ENCODE measurements at places on chromosomes 2 and 18.

DNA sequence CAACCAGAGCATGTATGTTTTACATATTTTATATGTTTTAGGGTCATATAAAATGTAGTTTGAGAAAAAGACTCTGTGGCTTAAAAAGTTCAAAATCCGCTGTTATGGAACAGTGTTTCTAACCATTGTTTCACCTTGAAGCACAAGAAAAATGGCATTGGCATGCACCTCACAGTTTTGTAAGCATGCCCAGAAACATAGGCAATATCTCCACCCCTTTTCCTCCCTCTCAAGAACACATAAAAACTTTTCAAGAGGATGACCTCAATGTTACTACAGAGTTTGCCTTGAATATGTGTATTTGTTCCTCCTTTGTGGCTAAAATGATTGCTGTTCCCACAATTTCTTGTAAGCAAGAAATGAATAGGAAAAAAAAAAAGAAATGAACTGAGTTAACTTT, 29.3 kb upstream of the SLC40A1 start:
- DNase-seq = no peak

DNA sequence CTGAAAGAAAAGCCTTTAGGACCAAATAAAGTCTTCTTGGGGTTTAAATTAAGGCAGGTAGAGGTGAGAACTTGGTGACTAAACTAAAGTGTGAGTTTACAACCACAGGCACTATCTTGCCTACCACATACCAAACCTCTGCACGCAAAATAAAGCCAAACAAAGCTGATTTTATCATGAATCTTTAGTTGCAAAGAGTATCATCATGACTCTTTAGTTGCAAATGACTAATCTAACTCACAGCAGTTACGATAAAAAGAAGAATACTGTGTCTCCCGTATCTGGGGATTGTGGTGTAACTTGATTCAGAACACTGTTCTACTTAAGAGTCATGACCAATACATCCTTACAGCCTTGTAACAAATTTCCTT, 11.2 kb downstream of the CFAP210 start:
- no peak for DNase-seq

DNA sequence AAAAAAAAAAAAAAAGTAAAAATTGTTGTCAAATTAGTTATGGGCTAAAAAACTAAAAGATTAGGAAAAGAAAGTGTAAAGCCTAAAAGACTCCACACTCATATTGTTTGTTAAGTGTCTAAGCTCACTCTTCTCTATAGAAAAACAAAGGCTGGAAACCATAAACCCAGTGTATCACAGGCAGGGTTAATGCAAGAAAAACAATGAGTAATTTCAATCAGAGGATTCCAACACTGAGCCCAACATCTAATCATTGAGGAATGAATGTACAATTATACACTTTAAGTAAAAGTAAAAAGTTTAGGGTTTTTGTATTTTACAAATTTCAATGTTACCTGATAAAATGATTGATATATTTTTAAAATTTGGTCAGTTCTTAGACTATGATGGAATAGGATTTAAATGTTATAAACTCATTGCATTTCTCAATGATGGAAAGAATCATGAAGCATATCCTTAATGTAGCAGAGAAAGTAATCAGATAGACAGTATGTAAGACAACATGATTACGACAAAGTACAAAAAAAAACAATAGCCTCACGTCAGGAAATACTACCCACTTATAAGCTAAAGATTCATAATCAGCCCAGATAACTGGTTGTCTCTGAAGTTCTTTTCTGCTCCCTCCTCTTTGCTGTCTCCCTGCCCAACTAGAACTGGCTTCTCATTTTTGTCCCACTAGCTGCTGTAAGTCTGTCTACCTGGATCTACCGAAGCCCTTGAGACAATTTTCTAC, 44.5 kb upstream of the SP3 start:
- DNase-seq = no peak

DNA sequence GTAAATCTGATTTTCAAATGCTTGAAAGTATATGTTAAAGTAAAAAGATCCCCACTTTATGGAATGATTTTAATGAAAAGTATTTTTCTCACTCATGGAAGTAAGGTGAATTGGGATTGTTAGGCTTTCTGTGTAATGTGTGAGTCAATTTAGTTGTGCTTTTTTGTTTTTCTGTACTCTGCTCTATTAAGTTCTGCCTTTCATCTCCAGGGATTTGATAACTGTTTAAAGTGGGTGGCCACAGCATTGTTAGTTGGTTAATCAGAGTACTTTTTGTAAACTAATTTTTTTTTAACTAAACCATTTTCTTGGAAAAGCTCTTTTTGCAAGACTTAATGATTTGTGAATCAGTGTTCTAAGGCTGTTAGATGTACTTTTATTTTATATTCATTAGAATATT, 76.8 kb downstream of the ABI2 start:
- DNase-seq = no peak

DNA sequence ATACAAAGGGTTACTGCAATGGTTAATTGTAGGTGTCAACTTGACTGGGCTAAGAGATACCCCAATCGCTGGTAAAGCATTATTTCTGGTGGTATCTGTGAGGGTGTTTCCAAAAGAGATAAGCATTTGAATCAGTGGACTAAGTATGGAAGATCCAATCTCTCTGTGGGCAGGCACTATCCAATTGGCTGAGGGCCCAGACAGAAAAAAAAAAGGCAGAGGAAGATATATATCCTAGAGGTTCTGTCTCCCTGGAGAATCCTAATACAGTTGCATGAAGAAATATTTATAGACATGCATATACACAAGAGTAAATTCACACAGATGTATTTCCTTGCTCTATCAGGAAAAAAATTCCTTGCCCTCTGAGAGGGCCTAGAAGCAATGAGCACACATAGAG, 43.9 kb downstream of the TBC1D8 start:
- DNase-seq = no peak

GRCh38 chr2:182606728-182607681, 109.1 kb upstream of the DNAJC10 start:
- no peak for DNase-seq

GRCh38 chr2:63764630-63765029, 77.1 kb upstream of the UGP2 start:
- DNase-seq = no peak

- DNase-seq = no peak
These were observed 262.9 kb upstream of the RBMS1 start for GRCh38 chr2:160756481-160756880.

DNA sequence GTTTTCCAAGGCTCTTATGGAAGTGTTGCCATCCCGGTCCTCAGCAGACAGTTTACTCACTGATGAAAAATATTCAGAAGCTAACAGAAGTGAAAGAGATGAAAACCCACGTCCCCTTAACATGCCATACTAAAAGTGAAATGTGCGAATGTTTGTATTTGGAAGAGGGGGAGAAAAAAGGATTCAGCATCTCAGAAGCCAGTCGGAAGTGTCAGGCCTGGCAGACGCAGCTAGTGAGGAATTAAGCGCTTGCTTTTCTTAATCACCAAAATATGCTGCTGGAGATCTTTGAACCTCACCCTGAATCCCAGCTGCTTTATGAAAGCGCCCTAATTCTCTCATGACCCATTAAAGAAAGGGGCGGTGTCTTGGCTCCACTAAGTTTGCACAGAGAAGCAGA, 653.7 kb downstream of the DCDC2C start:
- no peak for DNase-seq

DNA sequence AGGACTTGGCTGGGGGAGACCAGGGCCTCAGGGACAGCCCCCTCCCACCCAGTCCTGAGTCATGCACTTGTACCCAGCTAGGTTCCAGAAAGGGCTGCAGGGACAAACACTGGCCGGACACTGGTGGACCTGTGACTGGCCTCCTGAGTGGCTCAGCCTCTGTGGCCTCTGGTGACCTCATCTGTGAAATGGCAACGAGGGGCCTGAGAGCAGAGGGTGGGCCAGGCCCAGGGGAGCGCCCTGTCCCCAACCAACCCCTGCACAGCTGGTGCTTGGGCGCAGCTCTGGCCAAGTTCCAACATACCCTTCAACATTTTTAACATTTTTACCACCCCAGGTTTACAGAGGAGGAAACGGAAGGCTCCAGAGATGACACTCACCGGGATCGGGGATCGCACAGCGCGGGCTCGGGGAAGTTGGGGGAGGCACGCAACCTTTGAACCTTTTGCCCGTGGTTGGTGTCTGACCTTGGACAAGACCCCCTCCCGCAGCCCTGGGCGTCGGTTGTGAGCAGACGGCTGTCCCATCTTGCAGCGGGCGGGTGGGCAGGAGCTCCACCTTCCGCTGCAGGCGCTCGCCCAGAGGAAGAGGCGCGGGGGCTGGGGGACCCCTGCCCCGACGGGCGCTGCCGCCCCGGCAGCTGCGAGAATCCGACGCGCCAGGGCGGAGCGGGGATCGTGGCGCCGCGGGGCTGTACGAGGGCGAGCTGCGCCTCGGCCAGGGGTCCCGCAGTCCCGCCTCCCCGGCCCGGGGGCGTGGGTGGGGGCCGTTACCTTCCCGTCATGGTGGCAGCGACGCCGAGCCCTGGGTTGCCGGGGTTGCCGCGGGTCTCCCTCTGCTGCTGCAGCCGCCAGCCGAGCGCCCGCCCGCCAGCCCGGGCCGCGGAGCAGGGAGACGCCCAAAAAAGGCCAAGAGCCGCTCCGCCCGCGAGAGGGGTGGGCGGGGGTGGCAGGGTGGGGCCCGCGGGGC, 805 bp downstream of the LIMS2 start:
- DNase-seq = peak; percentile 48

- no peak for DNase-seq
These were observed 43.1 kb upstream of the ATP8B1 start for GRCh38 chr18:57846258-57846657.

DNA sequence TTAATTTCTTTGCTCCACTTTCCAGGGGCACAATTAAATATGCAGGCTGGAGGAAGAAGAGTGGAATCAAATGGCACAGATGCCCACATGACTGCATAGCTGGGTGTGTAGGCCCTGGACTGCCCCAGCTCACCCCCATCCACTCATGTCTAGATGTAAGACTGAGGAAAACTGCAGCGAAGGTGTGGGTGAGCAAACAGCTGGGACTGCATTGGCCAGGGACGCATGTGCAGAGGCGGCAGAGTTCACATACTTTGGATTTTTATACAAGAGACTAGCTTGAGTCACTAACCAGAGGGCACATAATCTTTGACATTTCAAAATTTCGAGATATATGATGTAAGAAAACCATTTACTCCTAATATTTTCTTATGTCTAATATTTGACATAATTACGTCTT, 60.1 kb downstream of the SPIRE1 start:
- DNase-seq = no peak

- DNase-seq = no peak
These were observed 63.8 kb downstream of the ACAA2 start for GRCh38 chr18:49749563-49749962.

DNA sequence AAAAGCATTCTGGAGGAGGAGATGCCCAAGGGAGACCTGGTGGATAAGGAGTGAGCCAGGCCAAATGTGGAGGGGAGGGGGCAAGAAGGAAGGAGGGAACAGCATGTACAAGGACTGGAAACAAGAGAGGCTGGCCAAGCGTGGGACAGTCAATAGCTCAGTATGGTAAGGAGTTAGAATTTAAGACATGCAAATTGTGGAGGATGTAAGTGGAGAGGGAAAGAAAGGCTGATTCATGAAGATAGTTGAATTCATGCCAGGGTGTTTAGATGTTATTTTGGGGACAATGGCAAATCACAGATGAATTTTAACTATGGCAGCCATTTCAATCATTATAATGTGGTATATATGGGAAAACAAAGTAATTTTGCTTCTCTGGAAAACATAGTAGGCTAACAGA, 462.3 kb downstream of the MEIS1 start:
- DNase-seq = no peak

- DNase-seq = no peak
These were observed 13.4 kb upstream of the PAX3 start for GRCh38 chr2:222311978-222312738.

DNA sequence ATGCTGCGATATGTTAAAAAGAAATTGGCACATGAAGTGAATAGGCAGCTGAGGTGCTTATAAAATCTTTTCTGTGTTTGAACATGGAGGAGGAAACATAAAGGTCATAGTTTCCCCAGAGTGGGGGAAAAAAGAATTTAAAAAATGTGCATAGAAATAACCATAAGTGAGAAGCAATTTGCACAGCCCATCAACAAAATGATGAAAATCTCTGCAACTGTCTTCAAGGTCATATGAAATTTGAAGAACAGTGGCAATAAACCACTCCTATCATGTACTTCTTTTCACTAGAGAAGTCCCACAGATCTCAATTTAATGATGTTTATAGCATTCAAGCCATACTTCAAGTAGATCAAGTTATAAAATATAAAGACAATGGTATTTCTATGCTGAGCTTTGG, 46.7 kb upstream of the ZNF804A start:
- no peak for DNase-seq

DNA sequence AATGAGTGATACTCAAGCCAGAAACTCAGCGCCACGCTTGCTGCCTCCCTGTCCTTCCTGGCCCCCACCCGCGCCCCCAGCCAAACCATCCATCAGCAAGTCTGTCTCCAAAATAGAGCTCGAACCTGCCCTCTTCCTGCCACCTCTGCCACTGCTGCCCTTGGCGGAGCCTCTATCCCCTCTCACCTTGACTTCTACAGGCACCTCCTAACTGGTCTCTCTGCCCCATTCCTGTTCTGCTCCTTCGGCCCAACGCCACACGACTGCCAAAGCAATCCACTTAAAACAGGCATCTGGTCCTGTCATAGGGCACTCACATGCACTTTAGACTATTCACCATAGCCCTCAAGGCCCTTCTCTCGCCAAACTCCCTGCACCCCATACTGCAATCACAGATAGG, 210.3 kb upstream of the SMAD2 start:
- no peak for DNase-seq

DNA sequence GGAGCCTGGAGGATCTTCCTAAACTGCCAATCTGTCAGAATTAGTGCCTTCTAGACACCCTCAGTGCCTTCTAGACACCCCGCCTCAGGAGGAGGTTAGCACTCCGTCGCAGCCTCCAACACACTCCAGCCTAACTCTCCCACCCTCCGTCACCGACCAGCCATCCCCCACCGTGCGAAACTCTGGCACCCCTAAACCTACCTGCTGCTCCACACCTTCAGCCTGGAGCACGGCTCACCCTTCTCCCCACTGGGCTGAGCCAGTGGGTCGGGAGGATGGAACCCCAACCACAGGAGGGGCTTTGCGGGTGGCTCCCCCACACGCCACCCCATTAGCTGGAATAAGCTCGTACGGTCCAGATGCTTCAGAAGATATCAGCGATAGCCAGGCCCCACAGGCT, 468.9 kb upstream of the HS6ST1 start:
- DNase-seq = no peak

- DNase-seq = peak; percentile 76
These were observed 9.4 kb upstream of the COLEC11 start for GRCh38 chr2:3585261-3586109.
